HepG2 (cell line): ENCODE measurements at places on chromosomes 6 and 20.

DNA sequence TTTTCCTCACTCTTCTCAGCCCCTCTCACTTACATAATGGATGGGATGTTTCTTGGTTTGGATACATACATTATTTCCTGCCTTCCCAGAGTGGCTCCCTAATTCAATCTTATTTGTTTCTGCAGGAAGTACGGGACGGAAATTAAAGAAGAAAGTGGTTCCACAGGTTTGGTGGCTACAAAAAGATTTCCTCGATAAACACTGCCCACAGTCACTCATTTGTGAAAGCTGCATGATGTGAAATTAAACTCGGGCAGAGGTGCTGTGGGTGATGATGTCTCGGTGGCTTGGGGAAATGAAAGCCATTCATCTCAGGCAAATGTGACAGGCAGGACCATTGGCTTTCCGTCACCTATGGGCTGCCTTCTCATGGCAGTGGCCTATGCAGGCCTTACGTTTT is 119.5 kb upstream of the KCNG1 start:
- no peak overlapping the region for H3K4me3 ChIP-seq
- no peaks in the 10 kb centered on the region for H3K36me3 ChIP-seq
- H3K4me1 ChIP-seq: no peaks in the 10 kb centered on the region
- H3K27me3 ChIP-seq: peaks cover 4% of the 10 kb centered on the region; the same call in 1 of the 2 replicates

DNA sequence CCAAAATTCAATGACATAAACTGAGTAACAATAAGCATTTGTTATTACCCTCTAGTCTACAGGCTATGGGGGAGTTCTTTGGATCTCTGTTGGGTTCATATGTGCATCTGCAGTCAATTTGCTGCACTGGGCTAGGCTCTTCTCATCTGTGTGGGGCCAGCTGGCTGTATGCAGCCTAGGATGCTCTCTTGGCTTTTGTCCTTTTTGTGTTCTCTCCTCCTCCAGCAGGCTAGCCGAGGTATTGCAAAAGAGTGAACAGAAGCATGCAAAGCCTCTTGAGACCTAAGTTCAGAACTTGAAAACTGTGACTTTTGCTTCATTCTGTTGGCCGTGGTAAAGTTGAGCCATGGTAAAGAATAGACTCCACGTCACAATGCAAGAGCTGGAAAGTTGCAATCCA is 62.8 kb upstream of the FOXO3 start:
- no peak overlapping the region for H3K4me3 ChIP-seq
- peak; percentile 45 for DNase-seq
- H3K27me3 ChIP-seq: no peaks in the 10 kb centered on the region
- no peaks in the 10 kb centered on the region for H3K4me1 ChIP-seq
- no peaks in the 10 kb centered on the region for H3K36me3 ChIP-seq

GRCh38 chr6:113350461-113350860 is 506.7 kb upstream of the MARCKS start:
- no peak overlapping the region for H3K4me3 ChIP-seq
- DNase-seq: no peak
- peaks cover 57% of the 10 kb centered on the region for H3K4me1 ChIP-seq
- no peaks in the 10 kb centered on the region for H3K36me3 ChIP-seq
- no peak overlapping the region for H3K27ac ChIP-seq

- H3K4me3 ChIP-seq: no peak overlapping the region
- no peaks in the 10 kb centered on the region for H3K27me3 ChIP-seq
- DNase-seq: no peak
- H3K27ac ChIP-seq: no peak overlapping the region
Observed at GRCh38 chr20:10984913-10985312, 311.1 kb upstream of the JAG1 start.

DNA sequence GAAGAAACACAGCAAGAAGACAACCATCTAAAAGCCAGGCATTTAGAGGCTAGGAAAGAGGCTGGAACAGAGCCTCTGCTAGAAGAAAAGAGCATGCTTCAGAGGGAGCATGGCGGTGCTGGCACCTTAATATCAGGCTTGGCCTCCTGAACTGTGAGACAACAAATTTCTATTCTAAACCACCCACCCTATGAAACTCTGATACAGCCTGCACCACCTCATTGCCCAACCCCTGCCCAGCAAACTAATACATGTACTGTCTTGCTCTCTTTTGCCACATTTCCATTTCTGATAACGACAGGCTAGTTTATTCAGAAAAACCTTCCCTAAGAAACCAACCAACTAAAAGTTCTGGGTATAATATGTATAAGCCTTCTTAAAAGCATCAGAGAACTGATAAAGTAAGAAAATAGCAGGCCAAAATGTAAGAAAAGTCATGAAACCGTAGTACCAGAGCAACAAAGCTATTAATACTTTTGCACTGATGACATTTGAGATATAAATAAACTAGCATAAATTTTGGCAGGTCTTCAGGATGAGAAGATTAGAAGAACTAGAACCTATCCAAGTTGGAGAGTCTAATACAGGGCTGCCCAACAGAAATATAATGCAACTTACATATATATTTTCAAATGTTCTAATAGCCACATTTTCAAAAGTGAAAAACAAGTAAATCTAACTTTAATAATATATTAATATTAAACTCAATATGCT is 184.7 kb upstream of the HSF2 start:
- no peak overlapping the region for H3K27ac ChIP-seq
- H3K27me3 ChIP-seq: no peaks in the 10 kb centered on the region
- no peaks in the 10 kb centered on the region for H3K36me3 ChIP-seq
- H3K4me3 ChIP-seq: no peak overlapping the region
- DNase-seq: no peak

- no peaks in the 10 kb centered on the region for H3K27me3 ChIP-seq
- H3K27ac ChIP-seq: no peak overlapping the region
- no peaks in the 10 kb centered on the region for H3K36me3 ChIP-seq
- DNase-seq: no peak
Observed at GRCh38 chr6:131782764-131783163, 25.1 kb upstream of the ENPP1 start.

DNA sequence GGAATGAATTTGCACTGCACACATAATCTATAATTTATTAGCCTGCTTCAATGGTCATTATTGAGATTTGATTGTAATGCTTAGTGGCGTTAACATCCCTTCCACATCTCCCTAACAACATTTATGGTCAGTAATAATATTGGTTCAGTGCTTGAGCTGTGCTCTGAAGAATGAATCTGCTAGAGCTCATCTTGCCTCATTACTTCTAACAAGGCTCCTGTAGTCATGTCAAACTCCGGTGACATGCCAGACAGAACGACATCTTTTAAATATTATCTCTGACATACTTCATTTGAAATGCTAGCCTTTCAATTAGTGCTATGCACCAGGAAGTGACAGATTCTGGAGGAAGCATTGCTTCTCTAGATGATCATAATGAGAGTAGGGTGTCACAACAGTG is 240.3 kb upstream of the BTBD3 start:
- H3K36me3 ChIP-seq: no peaks in the 10 kb centered on the region
- no peak overlapping the region for H3K4me3 ChIP-seq
- no peak for DNase-seq

GRCh38 chr6:107957308-107957908 is 600 bp downstream of the SEC63 start:
- H3K4me1 ChIP-seq: peaks cover 48% of the 10 kb centered on the region
- DNase-seq: peak; percentile 47
- H3K27ac ChIP-seq: peak overlapping the region; percentile 89
- H3K4me3 ChIP-seq: peak overlapping the region; percentile 87
- H3K27me3 ChIP-seq: no peaks in the 10 kb centered on the region

- no peaks in the 10 kb centered on the region for H3K4me1 ChIP-seq
- H3K36me3 ChIP-seq: no peaks in the 10 kb centered on the region
- H3K27me3 ChIP-seq: no peaks in the 10 kb centered on the region
- H3K4me3 ChIP-seq: no peak overlapping the region
- no peak for DNase-seq
Observed at GRCh38 chr6:81655696-81656095, 96.8 kb downstream of the TENT5A start.

GRCh38 chr6:107627969-107628368 is 138.1 kb downstream of the SOBP start:
- H3K27ac ChIP-seq: no peak overlapping the region
- no peak overlapping the region for H3K4me3 ChIP-seq
- no peak for DNase-seq
- H3K4me1 ChIP-seq: no peaks in the 10 kb centered on the region

- no peak overlapping the region for H3K4me3 ChIP-seq
- H3K27ac ChIP-seq: no peak overlapping the region
- H3K4me1 ChIP-seq: no peaks in the 10 kb centered on the region
- H3K36me3 ChIP-seq: no peaks in the 10 kb centered on the region
- H3K27me3 ChIP-seq: no peaks in the 10 kb centered on the region
Observed at GRCh38 chr20:53216856-53217576, 244.9 kb downstream of the TSHZ2 start.

DNA sequence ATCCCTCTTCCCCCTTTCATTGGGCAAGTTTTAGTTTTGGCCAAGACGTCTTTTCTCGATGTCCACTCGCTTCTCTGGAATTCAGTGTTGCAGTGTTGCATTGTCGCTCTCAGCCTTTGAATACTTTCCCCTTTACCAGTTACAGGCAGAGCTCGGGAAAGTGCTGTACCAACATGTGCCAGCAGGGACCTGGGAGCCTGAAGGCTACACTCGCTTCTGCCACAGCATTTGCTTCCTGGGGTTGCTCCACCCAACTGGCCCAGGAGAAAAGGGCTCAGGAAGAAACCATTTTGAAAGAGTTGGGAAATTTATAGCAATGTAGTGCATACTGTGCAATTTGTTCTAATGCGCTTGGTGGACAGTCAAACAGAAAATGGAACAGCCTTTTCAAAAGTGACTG is 78.6 kb downstream of the LINC00237 start:
- H3K4me1 ChIP-seq: peaks cover 58% of the 10 kb centered on the region
- H3K36me3 ChIP-seq: no peaks in the 10 kb centered on the region
- peak; percentile 75 for DNase-seq

GRCh38 chr20:55094353-55094861 is 619.0 kb downstream of the DOK5 start:
- no peak overlapping the region for H3K27ac ChIP-seq
- no peak overlapping the region for H3K4me3 ChIP-seq
- DNase-seq: no peak
- H3K27me3 ChIP-seq: no peaks in the 10 kb centered on the region

DNA sequence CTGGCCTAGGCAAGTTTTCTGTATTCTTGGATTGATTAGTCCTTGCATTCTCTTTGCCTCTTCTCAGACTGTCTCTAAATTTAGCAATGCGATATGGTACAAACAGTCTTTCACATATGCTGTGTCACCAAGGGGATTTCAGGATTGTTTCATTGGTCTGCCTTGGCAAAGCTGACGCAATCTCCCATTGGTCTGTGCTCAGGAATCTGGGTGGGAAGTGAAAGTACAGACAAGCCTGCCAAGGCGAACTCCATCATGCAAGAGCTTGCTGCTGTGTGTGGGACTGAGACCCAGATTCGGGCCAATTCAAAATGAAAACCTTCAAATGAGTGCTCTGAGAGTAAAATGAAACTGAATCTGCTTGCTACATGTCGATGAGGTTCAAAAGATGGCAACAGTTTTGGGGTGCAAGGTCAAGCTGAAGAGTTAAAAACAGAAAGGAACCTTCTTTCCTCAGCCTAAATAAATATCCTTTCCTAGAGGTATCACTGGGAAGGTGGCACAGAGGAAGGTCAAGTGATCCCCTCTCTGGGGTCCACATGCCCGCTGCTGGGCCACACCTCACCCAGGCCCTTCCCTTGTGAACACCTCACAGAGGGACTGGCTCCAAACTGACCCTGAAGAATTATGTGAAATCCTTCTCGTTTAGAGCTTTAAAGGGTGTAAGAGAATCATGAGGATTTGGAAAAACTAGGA is 198.8 kb upstream of the PREP start:
- no peaks in the 10 kb centered on the region; the same call in 1 of the 2 replicates for H3K27me3 ChIP-seq
- no peaks in the 10 kb centered on the region for H3K36me3 ChIP-seq
- DNase-seq: peak; percentile 36
- peaks cover 7% of the 10 kb centered on the region for H3K4me1 ChIP-seq
- peak overlapping the region; percentile 21; the same call in 1 of the 2 replicates for H3K4me3 ChIP-seq

DNA sequence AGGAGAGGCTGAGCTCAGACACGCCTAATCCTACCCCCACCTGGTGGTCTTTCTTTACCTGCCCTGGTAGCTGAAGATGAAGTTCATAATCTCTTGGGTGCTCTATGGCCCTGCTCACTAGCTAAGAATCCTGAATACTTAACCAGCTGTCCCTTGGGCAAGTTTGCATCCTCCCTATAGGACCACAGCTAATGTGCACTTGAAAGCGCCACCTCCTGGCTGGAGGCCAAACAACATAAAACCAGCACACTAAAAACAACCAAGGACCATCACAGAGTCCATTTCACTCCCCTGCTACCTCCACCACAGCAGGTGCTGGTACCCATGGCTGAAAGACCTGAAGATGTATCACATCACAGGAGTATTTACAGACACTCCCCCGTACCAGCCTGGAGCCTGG is 155.5 kb upstream of the SLC24A3 start:
- H3K4me3 ChIP-seq: no peak overlapping the region
- H3K4me1 ChIP-seq: no peaks in the 10 kb centered on the region
- H3K27me3 ChIP-seq: no peaks in the 10 kb centered on the region

- no peak overlapping the region for H3K27ac ChIP-seq
- DNase-seq: no peak
- no peak overlapping the region for H3K4me3 ChIP-seq
- peaks cover 2% of the 10 kb centered on the region; the same call in 1 of the 2 replicates for H3K27me3 ChIP-seq
- H3K4me1 ChIP-seq: peaks cover 20% of the 10 kb centered on the region
Observed at GRCh38 chr6:33828764-33829731, 25.2 kb upstream of the MLN start.

GRCh38 chr6:11585426-11586016 is 48.0 kb downstream of the TMEM170B start:
- peak; percentile 55 for DNase-seq
- no peak overlapping the region for H3K27ac ChIP-seq
- no peak overlapping the region for H3K4me3 ChIP-seq
- peaks cover 13% of the 10 kb centered on the region for H3K4me1 ChIP-seq
- H3K27me3 ChIP-seq: no peaks in the 10 kb centered on the region; the same call in 2 of the 3 replicates

- no peak overlapping the region for H3K4me3 ChIP-seq
- peaks cover 20% of the 10 kb centered on the region for H3K36me3 ChIP-seq
- H3K4me1 ChIP-seq: peaks cover 51% of the 10 kb centered on the region
- no peak for DNase-seq
- no peaks in the 10 kb centered on the region for H3K27me3 ChIP-seq
- no peak overlapping the region for H3K27ac ChIP-seq
Observed at GRCh38 chr20:25308083-25308491, 60.2 kb downstream of the PYGB start.

- peak overlapping the region; percentile 70 for H3K4me3 ChIP-seq
- H3K36me3 ChIP-seq: no peaks in the 10 kb centered on the region
- peak overlapping the region; percentile 83 for H3K27ac ChIP-seq
- H3K27me3 ChIP-seq: no peaks in the 10 kb centered on the region
- DNase-seq: no peak
Observed at GRCh38 chr6:26474439-26474881, 16.7 kb downstream of the BTN2A1 start.
